Activated CD8-positive, alpha-beta memory T cell treated with anti-CD3 and anti-CD28 coated beads for 4 hours (primary cell): ENCODE measurements at places on chromosomes 6 and 20.

DNA sequence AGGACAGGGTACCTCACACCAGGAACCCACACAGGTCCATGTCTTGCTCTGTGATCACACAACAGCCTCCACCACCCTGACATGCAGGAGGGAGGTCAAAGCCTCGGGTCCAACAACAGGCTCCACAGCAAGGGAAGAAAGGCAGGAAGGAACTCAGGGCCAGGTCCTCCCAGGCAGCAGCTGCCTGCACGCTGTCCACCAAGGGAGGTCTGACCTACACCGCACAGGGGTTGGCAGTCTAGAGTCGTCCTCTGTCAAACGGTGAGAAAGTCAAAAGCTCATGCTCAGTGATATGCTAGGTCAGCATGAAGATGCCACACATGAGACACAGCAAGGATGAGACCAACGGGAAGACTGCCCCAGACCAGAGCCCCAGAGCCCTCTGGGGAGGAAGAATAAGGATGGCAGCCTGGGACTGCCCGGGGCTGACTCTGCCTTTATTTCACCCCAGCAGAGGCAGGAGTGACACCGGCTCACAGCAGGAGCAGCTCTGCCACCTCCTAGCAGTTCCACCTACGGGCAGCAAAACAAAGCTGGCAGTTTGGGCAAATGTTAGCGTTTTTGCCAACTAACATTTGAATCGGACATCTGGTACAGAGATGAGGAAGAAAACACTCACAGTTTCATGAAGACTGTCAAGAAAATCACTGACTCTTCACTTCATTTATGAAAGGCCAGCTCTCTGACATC, 8.5 kb downstream of the GMEB2 start:
- no peak for DNase-seq

- no peak for DNase-seq
Measured at GRCh38 chr20:1269850-1270249, 3.8 kb downstream of the SNPH start.

DNA sequence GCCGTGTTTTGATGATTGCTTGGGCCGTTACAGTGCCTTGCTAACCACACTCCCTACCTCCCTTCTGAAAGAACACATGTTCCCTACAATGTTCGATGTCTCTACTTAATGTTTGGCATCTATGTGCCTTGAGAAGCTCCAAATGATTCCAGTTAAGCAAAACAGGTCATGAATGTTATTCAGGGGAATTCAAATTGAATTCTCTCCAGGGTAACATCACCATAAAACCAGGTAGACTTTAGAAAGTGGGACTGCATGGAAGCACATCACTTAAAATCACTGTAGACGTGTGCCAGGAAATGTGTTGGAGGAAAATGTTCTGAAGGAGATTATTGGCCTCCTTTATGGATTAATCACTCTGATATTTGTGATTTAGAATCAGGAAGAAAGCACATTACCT, 128.1 kb downstream of the ADAT2 start:
- DNase-seq = no peak

- DNase-seq = no peak
Measured at GRCh38 chr6:162651505-162651904, 76.1 kb downstream of the PRKN start.

DNA sequence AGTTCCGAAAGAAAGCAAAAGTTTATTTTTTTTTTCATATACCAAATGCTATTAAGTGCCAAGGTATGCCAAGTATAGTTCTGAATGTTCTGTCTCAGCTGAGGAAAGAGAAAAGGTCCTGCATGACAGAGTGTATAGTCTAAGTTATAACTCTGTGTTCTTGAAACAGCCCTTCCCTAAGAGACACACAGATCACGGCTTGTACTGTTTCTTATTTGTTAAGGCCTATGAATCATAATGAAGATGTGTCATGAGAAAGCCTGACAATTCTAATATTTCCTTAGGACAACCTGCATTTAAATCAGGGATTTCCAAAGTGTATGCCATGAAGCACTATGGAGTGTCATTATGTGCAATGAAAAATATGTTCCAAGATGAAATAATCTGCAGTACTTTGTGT, 538.7 kb upstream of the CDH4 start:
- no peak for DNase-seq

DNA sequence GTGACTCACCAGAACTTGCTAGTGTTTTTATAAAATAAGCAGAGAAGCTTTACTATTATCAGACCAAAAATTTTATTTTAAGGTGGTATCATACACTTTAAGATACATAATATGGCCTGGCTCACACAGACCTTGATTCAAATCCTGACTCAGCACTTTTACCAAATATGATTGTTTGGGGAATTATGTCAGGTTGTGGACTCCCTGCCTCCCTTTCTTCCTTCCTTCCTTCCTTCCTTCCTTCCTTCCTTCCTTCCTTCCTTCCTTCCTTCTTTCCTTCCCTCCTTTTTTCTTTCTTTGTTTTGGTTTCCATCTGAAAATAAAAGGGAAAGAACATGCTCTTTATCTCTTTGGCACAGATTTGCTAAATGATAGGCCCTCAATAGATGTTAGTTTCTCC, 186.0 kb upstream of the MMS22L start:
- DNase-seq = no peak

- DNase-seq = no peak
Measured at GRCh38 chr6:17712576-17712975, 5.9 kb upstream of the NUP153 start.

DNA sequence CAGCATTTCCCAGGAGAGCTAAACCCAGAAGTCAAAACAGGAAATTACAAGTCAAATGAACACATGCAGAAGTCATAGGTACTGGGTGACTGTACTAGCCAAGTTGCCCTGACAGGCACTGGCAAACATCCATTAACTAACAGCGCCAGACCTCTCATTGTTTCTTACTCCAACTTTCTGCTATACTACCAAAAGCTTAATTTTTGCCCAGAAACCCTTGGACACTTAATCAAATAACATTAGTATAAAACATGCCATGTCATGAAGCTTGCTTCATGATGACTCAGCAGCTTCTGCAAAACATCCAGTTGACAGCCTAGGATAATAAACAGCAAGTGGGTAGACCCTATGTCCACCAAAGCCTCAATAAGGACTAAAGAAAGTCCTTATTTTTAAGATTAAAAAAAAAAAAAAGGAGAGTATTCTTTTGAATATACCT, 3.5 kb downstream of the NUP153 start:
- DNase-seq = no peak

- no peak for DNase-seq
Measured at GRCh38 chr6:165025040-165025439, 284.4 kb downstream of the C6orf118 start.

DNA sequence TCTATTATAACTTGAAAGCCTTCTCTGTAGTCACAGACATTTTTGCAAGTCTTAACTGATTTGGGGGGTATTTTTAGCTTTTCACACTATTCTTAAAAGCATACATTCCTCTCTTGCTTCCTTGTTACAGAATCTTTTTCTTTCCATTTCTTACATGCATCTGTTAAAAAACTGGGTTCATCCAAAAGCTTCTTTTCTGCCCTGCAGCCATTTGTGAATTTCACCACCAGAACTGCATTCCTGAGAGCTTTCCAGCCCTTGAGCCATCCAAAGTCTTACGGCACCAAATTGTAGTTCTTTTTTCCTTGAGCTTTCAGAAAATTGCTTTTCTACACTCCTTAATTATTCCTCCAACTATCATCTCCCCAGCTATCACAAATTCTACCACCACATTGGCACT, 19.7 kb upstream of the GSTA4 start:
- no peak for DNase-seq

- DNase-seq = no peak
Measured at GRCh38 chr20:5234158-5234557, 82.6 kb downstream of the PROKR2 start.

DNA sequence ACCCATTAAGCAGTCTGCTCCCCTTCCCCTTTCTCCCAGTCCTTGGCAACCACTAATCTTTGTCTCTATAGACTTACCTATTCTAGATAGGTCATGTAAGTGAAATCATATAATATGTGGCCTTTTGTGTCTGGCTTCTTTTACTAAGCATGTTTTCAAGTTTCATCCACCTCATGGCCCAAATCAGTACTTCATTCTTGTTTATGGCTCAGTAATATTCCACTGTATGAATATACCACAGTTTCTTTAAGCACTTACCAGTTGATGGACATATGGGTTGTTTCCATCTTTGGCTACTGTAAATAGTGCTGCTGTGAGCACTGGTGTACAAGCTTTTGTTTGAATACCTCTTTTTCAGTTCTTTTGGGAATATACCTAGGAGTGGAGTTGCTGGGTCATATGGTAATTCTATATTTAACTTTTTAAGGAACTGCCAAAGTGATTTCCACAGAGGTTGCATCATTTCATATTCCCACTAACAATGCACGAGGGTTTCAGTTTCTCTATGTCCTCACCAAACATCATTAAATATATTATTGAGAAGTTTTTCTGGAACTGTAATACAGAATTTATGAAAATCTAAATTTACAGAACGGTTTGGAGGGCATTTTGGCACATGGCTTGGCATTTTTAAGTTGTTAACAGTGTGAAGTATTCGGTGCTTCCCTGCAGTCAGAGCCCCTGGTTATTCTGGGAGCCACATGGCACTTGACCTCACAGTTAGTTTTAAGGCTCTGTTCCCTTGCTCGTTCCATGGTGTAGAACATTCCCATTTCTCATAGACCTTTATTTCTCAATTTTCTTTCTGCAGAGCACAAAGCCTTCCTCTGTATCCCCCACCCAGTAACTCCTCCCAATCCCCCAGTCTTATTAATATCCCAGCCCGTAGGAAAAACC, 27.0 kb upstream of the DTNBP1 start:
- no peak for DNase-seq

- no peak for DNase-seq
Measured at GRCh38 chr6:401994-402640, 10.6 kb downstream of the IRF4 start.

GRCh38 chr20:46139266-46139889, 21.3 kb downstream of the CD40 start:
- no peak for DNase-seq

- DNase-seq = no peak
Measured at GRCh38 chr6:56790414-56790813, 147.7 kb upstream of the DST start.

GRCh38 chr20:4891997-4892396, 109.3 kb downstream of the SLC23A2 start:
- DNase-seq = no peak

DNA sequence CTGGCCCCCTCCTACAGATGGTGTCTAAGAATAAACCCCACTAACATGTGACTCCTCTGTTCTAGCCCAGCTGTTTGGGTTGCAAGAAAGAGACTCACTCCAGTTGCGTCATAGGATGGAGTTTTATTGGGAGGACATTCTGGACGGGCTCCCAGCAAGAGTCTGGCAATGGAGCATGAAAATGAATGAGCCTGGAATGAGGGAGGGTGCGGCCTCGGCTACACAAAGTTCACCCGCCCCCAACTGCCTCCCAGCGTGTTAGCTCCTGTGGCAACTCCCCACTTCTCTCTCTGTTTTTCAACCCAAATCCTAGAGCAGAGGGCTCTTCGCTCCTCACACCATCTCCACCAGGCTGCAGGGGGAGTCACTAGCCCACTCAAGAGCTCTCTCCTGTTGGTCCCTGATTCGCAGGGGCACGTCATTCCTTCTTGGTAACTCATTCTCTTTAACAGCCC, 5.1 kb upstream of the ADAM33 start:
- no peak for DNase-seq
